ENCODE measurements at places on chromosomes 12 and 14.
A peak's percentile ranks its signal among the peaks of the same experiment; 100 is the strongest.

DNA sequence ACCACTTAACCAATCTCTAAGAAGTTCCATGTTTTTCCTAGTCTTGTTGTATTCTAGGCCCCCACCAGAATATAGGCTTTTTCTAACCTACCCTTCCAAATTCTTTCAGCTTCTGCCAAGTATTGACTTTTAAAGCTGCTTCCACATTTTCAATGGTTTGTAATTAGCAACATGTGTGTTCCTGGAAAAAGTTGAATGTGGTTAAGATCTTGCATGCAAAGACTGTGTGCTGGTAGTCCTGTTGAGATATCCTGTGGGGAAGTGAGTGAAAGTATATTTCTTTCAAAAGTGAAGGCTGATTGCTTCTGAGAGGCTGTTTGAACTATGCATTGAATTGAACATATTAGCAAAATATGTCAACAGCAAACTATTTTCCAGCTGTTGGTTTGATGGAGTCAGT lies 646 bp upstream of the OR6C4 start:
- DNase-seq = no peak

GRCh38 chr12:2248901-2249381 lies 196.2 kb downstream of the CACNA1C start:
- DNase-seq = peak; percentile 7

GRCh38 chr12:22413592-22413991 lies 79.1 kb upstream of the ST8SIA1 start:
- DNase-seq = no peak

DNA sequence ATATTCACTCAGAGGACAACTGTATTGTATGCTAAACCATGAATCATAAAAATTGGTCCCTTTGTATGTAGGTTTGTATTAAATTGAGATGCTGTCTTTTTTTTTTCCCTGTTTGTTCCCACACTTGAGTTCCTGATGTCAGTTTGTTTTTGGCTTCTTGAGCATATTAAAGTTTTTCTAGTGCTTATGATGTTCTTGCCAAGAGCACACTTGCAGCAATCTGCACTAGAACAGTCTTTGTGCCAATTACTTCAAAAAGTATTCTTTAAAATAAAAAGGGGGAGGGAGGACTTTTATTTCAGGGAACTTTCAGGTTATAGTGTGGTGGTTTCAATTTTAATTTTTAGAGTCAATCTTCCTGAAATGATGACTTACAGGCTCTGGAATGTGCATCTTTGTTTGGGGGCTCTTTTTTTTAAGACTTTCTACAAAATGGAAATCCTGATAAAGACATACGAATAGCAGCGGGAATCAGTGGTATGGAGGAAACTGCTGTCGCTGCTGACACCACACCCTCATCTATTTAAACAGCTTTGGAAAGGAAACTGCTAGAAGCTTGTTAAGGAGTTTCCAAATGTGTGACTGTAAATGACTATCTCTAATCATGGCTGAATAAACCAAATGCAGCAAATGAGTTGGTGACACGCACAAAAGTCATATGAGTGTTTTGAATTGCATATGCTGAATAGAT lies 188.6 kb downstream of the EGLN3 start:
- no peak for DNase-seq

DNA sequence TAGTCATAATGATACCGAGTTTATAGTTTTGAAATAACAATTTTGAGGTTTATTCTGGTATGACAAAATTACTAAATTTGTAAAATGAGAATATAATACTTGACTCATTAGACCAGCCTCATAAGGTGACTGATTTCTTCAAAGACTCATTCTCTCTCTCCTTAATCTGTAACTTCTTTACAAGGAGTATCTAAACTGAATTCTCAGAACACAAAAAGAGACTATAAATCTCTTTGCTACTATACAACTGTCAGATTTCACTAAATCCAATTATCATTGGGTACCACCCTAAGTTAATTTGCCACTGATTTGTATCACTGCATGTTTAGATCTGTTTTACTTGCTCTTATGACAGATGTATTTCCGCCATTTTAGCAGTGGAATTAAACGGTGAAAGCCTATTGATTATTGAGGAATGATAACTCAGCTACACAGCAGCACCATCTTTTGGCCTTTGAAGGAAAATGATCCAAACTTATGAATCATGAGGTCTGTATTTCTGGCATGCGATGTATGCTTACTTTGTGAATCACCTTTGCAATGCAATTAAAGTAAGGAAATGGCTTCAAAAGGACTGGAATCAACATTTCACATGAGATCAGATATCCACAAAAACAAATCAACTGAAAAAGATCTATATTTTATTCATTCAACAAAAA lies 161.2 kb downstream of the RERGL start:
- DNase-seq = no peak

GRCh38 chr14:72535485-72535884 lies 358.4 kb downstream of the DPF3 start:
- DNase-seq = peak; percentile 57

DNA sequence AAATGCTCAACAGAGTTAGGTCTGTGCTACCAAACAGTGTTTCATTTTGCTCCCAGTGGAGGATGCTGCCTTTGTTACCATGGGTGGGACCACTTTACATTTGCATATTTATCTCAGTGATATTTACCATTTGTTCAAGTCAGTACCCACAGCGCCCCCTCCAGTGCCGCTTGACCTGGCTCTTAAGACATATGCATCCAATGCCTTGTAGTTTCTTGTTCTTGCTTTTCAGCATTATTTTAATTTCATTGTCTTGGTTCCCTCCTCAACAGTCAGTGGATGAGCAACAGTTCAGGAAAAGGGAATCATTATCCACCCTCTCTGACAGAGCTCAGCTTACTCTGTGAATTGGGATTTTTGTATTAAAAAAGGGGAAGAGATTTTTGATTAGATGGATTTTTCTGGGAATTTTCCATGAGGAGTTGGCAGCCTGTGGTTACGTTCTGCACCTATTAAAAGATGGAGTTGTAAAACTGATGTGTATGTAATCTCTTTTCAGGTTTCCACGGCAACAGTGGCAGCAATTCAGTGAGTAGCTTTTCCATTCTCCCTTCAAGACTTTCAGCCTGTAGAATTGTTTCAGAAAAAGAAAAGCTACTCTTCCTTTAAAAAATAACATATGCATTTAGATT lies 240.5 kb upstream of the DAAM1 start:
- no peak for DNase-seq

GRCh38 chr12:103169-103981 lies 36.8 kb downstream of the IQSEC3 start:
- DNase-seq = no peak

DNA sequence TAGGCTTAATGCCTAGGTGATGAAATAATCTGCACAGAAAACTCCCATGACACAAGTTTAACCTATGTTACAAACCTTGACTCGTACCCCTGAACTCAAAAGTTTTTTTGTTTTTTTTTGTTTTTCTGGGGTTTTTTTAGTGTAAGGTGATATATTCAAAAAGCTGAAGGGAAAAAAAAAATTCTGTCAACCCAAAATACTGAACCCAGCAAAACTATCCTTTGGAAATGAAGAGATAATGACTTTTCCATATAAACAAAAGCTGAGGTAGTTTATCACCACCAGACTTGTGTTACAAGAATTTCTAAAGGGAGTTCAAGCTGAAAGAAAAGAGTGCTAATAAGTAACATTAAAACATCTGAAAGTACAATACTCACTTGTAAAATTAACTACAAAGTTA lies 448.1 kb downstream of the KCNH5 start:
- no peak for DNase-seq
